CD4-positive, alpha-beta memory T cell (primary cell): ENCODE measurements at places on chromosomes 16 and 17. TPM values are rescaled to one million over a fixed set of nuclear protein-coding genes. Genes with fewer than 3 reads are reported as not detected.
A peak's percentile ranks its signal among the peaks of the same experiment; 100 is the strongest.

Gene ZFP1
- 13.4 TPM for total RNA-seq

Gene C1QL1
- total RNA-seq, result not detected

Gene ARHGAP44
- total RNA-seq, result not detected

DNA sequence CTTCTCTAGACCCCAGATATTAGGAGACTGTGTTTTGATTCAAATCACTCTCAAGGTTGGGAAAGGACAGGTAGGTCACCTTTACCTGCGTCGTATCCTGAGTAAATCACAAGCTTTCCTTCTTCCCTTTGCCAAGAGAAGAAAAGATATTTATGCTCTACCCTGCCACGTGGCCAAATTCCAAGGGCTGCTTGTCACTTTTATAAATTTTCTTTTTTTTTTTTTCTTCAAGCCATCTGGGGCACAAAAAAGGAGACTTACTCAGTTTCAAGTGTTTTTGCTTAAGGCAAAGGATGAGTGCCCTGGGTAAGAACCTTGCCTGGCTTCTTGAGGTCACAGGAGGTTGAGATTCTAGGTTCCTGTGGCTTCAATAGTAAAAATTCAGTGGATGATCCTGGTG, 285.1 kb downstream of the TMEM114 start:
- H3K27me3 ChIP-seq, result no peaks in the 10 kb centered on the region
- H3K36me3 ChIP-seq, result no peaks in the 10 kb centered on the region
- no peak overlapping the region for H3K27ac ChIP-seq
- no peak for DNase-seq

DNA sequence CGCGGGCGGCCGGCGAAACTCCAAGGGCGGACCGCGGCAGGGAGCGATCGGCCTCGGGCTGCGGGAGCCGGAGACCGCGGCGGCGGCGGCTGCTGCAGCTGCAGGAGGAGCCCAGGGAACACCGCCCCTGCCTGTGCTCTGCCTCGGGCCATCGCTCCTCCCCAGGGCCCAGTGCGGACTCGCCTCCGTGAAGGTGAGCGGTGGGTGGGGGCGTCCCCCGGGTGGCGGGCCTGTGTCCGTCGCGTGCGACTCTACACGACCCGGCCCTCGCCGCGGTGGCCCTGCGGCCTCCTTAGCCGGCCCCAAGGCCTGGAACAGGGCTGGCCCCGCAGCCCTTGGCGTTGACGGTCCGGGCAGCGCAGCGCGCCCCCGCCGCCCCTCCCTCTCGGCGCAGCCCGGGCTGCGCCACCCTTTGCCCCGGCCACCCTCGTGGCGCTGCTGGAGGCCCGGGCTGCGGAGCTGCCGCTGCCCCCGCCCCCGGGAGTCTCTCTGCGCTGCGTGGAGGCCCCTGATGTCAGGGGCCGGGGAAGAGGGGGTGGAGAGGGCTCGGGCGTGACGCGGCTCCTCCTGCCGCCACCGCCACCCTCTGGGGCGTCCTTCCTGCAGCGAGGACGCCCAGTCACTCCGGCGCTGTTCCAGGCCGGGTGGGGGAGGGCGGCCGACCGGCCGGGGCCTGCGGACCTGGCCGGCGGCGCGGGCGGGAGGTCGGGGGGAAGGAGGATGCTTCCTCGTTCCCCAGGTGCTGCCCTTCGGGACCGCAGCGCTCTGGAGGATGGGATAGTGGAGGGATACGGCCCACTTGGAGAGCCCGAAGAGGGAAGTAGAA, 485 bp downstream of the DYNLL2 start:
- H3K36me3 ChIP-seq, result peaks cover 27% of the 10 kb centered on the region
- peaks cover 47% of the 10 kb centered on the region for H3K4me1 ChIP-seq
- DNase-seq, result peak; percentile 67
- H3K27me3 ChIP-seq, result no peaks in the 10 kb centered on the region
- peak overlapping the region; percentile 79 for H3K4me3 ChIP-seq
- peak overlapping the region; percentile 80 for H3K27ac ChIP-seq

DNA sequence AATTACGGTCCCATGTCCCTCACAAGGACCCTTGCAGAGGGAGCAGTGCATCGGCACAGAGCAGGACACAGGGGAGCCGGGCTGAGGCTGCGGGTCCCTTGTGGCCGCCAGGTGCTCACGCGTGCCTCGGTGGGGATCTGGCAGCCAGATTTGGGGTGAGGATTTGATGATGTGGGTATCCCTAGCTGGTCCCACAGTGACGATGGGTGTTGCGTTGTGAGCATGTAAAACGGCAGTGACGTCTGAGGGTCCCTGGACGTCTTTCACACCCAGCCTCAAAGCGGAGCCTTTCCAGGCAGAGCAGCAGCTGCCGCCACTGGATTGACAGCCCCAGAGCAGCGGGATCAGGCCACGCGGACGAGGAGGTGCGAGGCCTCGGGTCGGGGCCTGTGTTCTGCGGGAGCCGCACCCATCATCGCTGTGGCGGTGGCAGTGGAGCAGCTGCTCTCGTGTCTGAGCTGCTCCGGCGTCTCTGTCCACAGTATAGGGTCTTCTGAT, 54.6 kb downstream of the WDR45B start:
- peak overlapping the region; percentile 44 for H3K27ac ChIP-seq
- no peaks in the 10 kb centered on the region for H3K27me3 ChIP-seq
- no peaks in the 10 kb centered on the region for H3K36me3 ChIP-seq
- no peak for DNase-seq
- H3K4me3 ChIP-seq, result peak overlapping the region; percentile 69
- H3K4me1 ChIP-seq, result peaks cover 36% of the 10 kb centered on the region

GRCh38 chr17:57595947-57596695, 149.0 kb downstream of the CCDC182 start:
- no peaks in the 10 kb centered on the region for H3K27me3 ChIP-seq
- DNase-seq, result no peak
- peaks cover 37% of the 10 kb centered on the region for H3K4me1 ChIP-seq

- H3K36me3 ChIP-seq, result no peaks in the 10 kb centered on the region
- no peak overlapping the region for H3K4me3 ChIP-seq
- no peak for DNase-seq
- no peaks in the 10 kb centered on the region for H3K27me3 ChIP-seq
- no peaks in the 10 kb centered on the region for H3K4me1 ChIP-seq
These were observed 61.9 kb upstream of the DHX40 start for GRCh38 chr17:59503500-59503899.
